ENCODE measurements at places on chromosomes 12 and 14.

- no peak for DNase-seq
These were observed 2.3 kb downstream of the KLRG1 start for GRCh38 chr12:8991371-8992345.

DNA sequence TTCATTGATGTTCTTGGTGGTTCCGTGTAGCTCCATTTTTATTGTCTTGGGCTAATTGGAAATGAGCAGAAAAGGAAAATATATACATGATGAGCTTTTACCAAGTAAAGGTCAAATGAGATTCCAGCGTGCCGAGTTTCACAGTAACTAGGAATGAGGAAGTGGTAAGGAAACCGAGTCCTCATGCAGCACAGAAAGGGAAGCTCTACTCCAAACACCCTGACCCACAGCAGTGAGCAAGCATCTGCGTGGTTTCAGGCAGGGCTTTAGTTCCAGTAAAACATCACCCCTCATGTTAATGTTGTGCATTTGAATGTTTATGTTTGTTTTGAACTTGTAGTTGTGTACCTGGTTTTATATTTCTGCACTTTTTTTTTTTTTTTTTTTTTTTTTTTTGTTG lies 208.0 kb downstream of the SLC41A2 start:
- DNase-seq: peak; percentile 56

- DNase-seq: no peak
These were observed 344.3 kb downstream of the EGLN3 start for GRCh38 chr14:33606591-33606990.

DNA sequence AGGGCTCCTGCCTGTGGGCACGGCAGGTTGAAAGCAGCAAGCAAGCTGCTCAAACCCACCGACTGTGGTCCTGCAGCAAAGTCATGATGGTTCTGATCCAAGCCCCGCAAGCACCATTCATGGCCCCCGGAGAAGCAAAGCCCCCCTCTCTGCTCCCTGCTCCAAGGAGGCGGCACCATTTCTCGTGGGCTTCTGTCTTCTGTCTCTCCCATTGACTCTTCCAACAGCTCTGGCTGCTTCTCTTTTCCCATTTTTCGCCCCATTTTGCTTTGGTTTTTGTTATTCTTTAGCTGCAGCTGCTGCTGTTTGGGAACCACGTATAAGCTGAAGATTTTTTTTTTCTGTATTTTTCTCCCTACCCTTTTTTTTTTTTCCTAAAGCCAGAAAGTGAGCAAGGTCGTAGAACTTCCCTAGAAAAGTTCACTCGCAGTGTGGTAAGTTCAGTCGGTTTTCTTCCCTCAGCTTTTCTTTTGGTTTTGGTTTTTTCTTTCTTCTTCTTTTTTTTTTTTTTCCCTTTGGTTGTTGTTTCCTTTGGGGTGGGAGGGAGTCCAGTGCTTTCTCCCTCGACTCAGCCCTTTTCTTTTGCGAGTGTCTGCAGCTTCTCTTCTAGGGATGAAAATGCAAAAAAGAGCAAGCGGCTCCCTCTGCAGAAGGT lies 354.1 kb downstream of the DPF3 start:
- no peak for DNase-seq

DNA sequence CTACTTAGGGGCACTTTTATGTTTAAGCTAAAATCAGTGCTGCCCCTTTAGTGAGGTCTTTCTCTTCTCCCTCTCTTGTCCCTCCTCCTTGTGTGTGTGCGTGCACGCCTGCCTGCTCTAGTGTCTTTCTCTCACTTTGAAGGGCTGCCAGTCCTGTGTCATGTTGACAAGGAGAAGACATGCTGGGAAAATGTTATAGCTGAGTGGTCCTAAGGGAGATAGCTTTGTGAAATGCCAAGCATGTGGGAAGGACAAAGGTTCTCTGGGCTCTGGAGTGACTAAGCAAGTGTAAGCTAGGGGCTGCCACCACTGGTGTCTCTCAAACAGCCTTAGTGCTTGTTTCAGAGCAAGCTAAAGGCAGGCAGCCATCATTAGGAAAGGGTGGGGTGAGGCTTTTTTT lies 108.4 kb downstream of the EMP1 start:
- no peak for DNase-seq

DNA sequence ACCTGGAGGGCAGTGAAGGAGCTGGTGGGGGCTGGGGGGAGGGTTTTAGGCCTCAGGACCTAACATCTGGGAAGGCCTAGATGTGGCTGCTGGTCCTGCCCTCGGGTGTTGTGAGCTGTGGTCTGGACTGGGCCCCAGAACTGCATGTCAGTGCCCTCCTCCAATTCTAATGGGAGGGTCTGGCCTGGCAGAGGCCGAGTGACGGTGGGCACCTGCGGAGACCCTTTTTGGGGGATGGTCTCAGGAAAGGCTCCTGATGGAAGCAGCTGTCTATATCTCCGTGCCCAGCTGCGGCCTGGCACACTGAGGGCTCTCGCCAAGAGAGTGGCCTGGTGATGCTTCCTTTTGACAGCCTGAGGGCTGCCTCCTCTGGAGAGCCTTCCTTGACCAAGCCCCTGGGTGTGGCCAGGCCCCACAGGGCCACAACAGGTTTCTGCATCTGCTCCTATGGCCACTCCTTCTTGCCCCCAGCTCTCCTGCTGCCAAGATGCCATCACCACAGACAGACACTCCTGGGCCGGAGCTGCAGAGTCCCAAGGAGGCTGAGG lies 5.3 kb downstream of the EXOC3L4 start:
- no peak for DNase-seq

GRCh38 chr12:90067791-90068190 lies 359.2 kb upstream of the ATP2B1 start:
- DNase-seq: no peak

DNA sequence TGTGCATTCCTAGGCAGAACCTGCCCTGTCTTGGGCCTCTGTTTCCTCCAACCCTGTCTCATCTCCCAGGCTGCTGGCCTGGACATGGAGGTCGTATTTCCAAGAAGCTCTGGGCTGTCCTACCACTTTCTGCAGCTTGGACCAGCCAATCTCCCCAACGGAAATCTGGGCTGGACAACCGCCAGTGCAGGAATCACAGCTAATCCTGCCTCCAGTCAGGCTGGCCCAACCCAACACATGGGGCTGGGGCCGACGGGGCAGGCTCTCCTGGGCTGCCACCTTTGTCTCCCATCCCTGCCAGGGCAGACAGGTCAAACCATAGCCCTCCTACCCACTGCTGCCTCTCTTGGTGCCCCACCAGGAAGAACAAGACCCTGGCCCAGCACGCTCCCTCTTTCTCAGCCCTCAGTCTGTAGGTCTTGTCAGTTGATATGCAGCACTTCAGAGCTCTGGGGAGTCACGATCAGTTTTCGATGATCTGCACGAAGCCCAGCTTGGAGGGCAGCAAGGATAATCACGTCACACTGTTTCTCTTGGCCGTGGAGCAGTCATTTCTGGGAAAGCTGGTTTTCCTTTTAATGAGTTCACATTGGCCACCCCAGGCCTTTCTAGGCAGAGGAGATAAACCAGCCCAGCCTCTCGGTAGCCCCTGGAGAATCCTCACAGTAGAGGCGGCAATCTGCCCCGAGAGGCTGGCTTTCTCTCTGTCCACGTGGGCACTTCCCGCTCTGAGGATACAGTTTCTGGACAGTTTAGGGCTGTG lies 195.2 kb upstream of the PRMT8 start:
- no peak for DNase-seq

- no peak for DNase-seq
These were observed 279.0 kb downstream of the SLC16A7 start for GRCh38 chr12:59874781-59875180.

DNA sequence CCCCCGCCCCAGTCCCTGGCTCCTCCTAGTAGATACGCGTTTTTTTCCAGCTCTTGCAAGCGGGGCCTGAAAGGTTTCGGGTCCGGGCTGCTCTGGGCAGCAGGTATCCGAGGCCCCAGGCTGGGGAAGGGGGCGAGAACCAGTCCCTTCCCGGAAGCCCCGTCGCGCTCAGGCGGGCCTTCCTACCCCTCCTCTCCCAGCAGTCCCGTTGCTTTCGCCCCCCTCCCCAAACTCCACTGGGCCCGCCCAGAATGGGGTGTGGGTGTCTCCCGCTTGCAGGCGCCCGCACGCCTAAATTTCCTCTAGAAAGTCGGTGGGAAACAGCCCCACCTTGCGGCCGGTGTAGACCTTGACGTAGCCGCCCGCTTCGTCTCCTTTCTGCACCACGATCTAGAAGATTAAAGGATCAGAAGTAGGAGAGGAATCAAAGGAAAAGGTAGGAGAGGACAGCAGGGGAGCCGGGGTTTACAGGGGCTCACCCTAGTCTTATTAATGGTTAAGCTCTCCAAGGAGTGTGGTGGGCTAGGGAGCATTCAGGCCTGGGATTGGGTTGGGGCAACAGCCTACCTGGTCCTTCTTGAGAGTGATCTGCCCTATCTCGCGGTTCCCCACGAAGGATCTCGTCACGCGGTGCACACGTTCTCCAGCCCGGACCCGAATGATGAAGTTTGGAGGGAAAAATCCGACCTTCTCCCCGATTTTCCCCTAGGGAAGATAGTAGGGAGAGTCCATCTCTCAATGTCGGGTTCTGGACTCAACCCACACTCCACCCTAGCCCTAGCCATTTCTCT lies 7.3 kb downstream of the STAC3 start:
- peak; percentile 87 for DNase-seq

GRCh38 chr12:12724421-12725085 lies 7.4 kb downstream of the CDKN1B start:
- DNase-seq: peak; percentile 50

GRCh38 chr12:19643635-19644034 lies 204.3 kb downstream of the AEBP2 start:
- no peak for DNase-seq

DNA sequence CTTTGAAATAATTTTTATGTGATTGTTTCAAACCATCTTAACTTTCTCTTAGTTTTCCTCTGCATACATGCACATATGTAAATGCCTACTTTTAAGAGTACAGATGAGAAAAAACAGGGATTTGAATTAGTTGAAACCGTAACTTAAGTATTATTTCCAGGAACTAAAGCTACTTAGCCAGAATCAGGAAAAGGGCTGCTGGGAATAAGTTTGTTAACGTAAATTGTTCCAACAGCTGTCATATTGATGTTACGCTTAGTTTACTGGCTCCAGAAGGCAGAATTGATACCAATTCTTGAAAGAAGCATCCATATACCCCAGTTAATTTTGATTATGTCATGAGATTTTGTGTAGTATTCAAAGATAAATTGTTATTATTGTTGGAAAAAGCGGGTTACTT lies 17.9 kb upstream of the KLRF1 start:
- no peak for DNase-seq

DNA sequence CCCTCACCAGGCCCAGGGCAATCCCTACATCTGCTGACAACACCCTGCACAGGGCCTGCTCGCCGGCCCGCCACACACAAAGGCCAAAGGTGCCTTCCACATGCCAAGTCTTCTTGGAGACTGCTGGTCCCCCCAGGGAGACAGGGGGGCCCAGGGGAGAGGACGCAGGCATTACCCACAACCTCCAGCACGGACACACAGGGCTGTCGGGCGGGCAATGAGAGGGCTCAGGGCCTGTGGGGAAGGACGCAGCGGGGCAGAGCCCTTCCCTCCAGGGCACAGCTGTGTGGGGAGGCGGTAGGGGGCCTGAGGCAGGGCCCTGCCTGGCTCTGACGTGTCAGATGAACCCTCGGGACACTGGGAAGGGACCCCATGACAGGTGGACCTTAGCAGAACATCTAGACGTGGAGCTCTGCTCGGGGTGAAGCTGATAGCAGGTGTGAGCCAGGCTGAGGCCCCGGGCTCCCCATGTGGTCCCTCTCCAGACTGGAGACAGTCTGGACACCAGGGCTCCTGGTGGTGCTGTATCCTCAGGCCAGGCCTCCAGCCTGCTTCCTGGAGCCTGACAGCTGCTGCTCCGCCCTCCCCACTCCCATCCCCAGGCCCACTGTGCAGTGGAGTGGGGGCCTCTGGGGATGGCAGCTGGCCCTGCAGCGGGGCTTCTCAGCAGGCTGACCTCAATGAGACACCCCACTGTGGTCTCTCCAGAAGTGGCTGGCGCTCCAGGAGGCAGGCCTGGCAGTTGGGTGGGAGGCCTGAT lies 31.6 kb upstream of the NUDT14 start:
- no peak for DNase-seq

DNA sequence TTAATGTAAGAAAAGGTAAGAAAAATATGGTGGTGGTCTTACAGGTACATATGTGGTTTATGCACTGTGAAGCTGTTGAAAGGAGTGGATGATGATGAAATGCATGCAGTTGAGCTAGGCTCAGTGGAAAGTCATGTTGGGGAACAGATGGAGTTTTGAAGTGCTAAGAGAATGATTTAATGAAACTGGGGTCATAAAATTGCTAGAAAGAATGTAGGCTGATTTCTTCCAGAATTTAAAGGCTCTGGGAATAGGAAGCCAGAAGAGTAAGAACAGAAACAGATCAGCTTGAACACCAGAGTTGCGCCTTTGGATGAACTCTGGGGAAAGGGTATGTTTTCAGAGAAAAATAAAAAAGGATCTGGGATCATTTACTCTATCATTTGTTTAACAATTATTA lies 146.5 kb downstream of the MON2 start:
- DNase-seq: no peak

DNA sequence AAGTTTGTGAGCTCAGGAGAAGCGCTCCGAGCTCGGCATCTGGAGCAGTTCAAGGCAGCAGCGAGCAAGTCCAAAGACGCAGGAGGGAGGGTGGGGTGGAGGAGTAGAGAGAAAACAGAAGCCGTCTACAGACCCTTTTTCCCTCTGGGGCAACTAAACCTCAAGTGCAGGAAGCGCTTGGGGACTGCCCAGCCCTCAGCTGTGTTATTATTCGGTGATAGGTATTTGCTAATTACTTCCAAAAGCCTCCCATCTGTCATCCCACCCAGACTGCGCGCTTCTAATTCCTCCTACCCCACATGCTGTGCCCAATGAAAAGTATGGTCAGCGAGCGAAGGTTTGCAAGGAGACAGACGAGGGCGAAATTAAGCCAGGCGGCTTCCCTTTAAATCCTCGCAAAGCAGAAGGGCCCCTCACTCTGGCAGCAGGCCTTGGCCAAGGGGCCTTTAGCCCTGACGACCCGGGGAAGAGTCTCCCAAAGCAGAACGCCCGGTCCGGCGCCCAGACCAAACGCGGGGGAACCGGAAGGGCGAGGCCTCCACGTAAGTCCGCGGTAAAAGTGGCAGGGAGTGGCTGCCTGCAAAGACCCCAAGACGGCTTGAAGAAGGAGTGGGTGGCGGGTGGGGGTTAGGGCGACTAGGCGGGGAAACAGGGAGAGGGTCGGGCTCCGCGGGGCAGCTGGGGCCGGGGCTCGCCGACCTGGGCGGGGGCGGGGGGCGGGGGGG lies 507 bp upstream of the CD9 start:
- DNase-seq: no peak

DNA sequence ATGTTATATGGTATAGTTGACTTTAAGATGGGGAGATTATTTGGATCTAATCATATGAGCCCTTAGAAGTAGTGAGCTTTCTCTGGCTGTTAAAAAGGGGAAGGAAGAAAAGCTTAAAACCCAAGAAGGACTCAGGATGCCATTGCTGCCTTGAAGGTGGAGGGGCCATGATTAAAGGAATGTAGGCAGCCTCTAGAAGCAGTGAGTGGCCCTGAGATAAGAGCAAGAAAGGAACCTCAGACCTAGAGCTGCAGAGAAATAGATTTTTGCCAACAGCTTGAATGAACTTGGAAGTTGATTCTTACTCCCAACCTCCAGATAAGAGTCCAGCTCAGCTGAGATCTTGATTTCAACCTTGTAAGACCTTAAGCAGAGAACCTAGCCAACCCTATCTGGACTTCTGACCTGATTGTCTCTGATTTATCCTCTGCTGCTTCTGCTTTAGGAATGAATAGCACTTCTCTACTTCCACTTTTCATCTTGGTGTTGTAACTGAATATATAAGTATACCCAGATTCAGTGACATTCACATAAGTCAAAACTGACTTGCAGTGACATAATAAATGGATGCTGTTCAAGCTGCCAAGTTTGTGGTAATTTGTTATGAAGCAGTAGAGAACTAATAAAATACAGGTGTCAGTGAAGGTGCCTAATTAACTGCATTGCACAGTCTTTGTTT lies 33.5 kb downstream of the RAD51B start:
- no peak for DNase-seq

GRCh38 chr12:132474237-132474741 lies 15.7 kb upstream of the FBRSL1 start:
- DNase-seq: peak; percentile 39
